Activated naive CD8-positive, alpha-beta T cell treated with anti-CD3 and anti-CD28 coated beads, Interleukin-2, amount 50 U/mL, for 24 hours (primary cell): ENCODE measurements at places on chromosomes 2 and 18.

DNA sequence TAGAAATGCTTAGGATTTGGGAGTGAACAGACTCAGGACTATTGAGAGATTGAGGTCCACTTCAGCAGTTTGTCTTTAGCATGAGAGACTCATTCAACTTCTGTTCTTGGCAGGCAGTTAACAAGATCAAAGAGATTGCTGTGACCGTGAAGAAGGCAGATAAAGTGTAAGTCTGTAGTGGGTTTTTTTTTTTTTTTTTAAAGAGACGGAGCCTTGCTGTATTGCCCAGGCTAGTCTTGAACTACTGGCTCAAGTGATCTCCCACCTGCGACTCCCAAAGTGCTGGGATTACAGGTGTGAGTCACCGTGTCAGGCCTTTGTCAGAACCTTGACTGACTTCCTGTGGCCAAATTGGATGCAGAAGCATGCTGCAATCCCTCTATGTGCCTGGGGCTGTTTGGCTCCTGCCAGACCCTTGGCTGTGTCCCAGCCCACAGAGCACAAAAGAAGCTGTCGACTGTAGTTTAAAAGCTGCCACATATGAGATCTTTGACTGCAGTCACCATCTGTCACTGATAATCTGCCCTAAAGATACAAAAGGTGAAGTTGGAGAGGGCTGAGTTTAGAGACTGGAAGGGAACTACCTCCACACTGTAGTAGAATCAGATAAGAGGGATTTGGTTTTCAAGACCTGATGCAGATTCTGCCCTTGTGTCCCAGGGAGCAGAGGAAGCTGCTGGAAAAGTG, 9.9 kb downstream of the CCT7 start:
- DNase-seq, result no peak

- DNase-seq, result no peak
These were observed 7.1 kb downstream of the NEURL3 start for GRCh38 chr2:96498021-96498431.

- DNase-seq, result no peak
These were observed 31.8 kb upstream of the CAVIN2 start for GRCh38 chr2:191878548-191879279.

- DNase-seq, result no peak
These were observed 68.1 kb downstream of the RMDN2 start for GRCh38 chr2:37993143-37993542.
